ENCODE measurements at places on chromosomes 11 and 22.

GRCh38 chr11:11978792-11979487, 29.5 kb downstream of the DKK3 start:
- DNase-seq = no peak

DNA sequence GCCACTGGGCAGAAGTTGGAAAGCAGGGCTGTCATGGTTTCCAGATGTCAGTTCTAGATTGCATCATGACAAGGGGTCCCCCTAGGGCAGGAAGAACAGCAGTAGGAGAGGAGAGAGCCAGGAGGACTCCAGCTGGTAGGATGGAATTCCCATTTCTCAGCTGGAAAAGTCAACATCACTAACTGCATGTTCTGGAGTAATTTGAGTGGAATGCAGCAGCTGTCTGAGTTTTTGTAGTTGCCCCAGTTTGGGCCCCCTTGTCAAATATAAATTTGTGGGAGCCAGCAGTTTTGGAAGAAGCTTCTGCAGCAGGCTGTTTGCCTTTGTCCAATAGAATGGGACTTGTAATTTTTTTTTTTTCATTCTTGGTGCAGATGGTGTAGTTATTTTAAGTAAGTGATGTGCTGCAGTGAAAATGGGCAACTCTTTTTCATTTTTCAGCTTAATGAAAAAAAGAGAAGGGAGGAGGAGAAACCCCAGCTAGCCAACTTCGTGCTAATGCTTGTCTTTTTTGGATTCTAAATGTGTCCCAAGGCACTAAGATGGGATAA, 86.9 kb downstream of the LDLRAD3 start:
- DNase-seq = no peak

GRCh38 chr22:44037519-44038375, 13.6 kb downstream of the PARVB start:
- peak; percentile 60 for DNase-seq

GRCh38 chr11:13269775-13270174, 7.8 kb upstream of the BMAL1 start:
- DNase-seq = no peak

GRCh38 chr11:128908391-128909246, 17.5 kb downstream of the KCNJ5 start:
- DNase-seq = peak; percentile 63

DNA sequence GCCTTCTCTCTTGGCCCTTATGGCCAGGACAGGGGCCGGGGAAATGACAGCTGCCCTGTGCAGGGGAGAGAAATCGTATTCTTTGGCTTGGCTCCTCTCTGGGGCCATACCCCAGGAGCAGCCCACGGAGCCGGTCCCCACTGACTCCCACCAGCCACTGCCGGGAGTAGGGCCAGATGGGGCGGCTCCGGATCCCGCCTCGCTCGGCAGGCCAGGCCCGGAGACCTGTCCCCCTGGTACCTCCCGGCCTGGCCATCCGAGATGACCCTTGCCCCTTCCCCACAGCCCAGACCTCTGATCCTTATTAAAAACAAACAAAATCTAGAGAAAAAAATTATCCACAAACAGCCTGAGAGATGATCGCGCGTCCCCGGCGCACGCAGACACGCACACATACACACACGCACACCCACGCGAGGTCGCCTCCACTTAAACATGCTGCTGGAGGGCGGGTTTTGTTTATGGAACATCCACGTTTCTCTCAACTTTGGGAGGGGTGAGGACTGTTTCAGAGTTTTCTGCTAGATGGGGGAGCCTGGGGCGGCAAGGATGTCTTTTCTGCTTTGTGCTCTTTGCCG, 59.1 kb downstream of the IGLL1 start:
- DNase-seq = no peak

DNA sequence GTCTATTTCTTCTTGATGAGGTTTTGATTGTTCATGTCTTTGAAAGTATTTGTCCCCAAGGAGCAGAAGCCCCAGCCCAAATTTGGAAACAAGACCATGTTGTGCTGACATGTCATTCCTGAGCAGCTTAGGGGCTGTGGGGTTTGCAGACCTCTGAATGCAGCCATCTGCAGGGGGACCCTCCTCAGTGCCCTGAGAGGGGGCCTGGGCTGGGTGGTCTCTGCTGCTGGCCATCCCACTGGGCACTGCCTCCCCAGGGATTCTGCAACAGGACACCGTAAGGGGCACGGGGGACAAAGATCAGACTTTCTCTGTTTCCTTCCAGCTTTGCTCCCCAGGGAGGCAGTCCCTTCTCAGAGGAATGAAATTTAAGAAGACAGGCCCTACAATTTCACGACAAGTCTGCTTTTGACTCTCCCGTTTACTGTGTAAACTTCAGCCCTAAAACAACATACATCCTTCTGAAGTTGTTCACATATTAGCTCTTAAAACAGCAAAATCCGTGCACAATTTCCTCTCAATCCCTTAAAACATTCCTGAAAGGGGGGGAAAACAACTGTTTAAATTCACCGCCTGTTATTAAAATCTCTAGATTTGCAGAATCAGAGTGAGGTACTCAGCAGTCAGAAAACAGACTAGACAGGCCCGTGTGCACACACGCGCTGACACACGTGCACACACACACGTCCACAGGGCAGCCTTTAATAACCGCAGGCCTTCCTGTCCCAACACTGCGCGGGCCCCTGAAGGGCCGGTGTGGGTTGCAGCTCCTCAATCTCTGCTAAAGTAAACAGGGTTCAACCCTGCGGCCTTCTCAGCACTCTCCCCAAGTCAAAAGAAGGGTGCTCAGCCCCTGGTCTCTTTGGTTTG, 109.8 kb downstream of the KCNQ1 start:
- DNase-seq = no peak

DNA sequence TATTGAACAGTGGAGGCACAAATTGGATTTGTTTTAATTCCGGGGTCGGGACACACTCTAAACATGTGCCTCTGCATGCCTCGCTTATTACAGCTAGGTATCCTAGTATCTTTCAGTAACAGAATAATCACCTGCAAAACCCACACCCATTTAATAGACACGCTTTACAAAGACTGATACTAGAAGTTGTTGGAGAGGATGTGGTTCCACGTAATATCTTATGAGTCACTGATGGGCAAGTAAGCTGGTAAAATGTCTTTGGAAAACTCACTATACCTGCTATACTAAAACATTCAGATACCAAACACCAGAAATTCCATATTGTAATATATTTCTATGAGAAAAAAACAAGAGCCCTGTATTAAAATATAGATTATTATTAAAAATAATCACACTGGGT, 84.0 kb downstream of the GGTLC2 start:
- DNase-seq = no peak

- DNase-seq = no peak
These were observed 33.1 kb downstream of the C11orf58 start for GRCh38 chr11:16771350-16772140.

- DNase-seq = no peak
These were observed 37.2 kb downstream of the TP53I11 start for GRCh38 chr11:44913502-44913901.

DNA sequence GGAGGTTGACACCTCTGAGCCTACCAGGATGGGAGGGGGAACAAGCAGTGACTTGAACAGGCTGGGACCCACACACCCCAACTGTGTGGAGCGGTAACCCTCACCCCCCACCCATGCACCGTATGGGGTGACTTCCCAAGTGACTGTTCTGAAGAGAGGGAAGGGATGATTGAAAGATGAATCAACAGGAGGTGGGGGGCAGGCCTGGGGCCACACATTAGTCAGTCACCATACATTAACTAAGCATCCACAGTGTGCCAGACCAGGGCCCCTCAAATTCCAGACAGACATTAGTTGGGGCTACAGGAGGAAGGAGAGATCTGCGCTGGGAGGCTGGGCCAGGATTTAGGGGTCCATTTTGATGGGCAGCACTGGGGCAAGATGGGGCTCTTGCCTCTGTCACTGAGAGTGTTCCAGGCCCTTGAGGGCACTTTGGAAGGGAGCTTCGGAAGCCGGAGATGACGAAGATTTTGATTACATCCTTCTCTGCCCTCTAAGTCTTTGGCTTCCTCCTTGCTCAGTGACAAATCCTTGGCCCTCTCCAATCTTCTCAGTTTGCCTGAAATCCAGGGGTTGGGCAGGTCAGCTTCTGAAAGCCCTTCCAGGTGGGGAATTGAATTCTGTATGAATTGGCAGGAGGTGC, 966 bp downstream of the SMTN start:
- no peak for DNase-seq

DNA sequence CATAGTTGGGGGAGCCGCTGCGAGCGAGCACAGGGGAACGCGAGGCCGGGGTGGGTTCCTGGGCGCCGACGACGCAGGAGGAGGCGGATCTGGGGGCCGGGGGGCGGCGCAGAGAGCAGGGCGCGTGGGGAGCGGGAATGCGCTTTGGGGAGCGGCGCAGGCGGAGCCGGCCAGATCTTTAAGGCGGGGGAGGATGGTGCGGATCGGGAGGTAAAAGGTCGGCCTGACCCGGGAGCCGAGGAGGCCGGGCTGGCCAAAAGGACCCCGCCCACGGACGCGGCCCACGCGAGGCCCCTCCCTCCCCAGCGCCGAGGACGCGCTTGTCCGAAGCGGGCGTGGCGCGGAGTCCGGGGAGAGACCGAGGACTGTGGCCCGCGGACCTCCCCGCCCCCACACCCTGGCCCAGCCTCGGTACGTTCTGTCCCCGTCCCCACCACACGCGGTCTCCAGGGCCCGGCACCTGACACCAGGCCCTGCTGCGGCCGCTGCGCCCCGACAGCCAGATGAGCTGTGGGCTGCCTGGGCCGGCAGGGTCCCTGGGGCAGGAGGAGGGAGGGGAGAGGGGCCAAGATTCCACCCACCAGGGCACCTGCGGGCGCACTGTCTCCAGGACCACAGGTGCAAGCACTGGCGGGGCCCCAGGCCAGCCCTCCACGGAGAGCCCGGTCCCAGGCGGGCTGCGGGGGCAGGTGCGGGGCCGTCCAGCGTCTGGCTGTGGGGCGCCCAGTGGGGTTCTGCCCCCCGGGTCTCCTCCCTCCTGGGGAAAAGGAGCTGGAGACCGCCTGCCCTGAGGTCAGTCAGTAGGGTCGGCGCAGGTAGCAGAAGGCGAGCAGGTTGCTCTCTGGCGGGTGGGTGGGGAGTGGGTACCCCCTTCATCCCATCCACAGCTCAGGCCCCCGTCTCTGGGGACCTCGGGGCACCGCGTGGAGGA, 10.9 kb downstream of the PIM3 start:
- DNase-seq = peak; percentile 83

GRCh38 chr11:110251836-110252235, 44.6 kb downstream of the RDX start:
- peak; percentile 29 for DNase-seq

DNA sequence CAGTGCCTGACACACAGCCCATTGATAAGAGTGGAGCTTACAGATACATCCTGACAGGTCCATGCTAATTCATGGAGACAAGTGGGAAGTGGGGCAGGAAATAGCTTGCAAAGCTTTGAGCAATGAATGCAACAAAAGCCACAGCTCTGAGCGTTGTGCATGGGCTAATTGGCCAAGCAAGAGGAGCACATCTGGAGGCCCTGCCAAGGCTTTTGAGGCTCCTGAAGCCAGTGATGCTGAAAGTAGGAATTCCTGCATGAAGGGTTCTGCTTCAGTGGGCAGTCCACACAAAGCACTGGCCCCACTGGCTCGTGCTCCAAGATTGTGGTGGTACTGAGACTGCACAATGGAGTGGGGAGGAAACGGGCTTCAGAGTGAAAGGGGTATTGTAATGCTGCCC, 103.8 kb upstream of the CSNK2A3 start:
- no peak for DNase-seq

DNA sequence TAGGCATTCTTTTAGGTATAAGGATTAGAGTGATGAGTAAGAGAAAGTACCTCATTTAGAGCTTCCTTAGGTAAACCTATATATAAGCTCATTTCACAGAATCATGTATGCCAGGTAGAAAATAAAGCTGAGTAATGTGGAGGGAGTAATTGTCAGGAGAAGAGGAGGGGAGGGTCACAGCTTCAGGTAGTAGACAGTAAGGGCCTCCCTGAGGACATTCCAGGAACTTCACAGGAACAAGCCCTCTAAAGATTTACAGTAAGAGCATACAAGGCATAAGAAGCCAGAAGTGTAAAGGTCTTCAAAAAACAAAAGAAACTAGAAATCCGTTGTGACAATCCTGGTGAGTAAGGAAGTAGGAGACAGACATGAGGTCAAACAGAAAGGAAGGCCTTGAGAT, 57.6 kb downstream of the USP47 start:
- no peak for DNase-seq

- no peak for DNase-seq
These were observed 76.9 kb downstream of the KCNJ1 start for GRCh38 chr11:128790196-128790595.

DNA sequence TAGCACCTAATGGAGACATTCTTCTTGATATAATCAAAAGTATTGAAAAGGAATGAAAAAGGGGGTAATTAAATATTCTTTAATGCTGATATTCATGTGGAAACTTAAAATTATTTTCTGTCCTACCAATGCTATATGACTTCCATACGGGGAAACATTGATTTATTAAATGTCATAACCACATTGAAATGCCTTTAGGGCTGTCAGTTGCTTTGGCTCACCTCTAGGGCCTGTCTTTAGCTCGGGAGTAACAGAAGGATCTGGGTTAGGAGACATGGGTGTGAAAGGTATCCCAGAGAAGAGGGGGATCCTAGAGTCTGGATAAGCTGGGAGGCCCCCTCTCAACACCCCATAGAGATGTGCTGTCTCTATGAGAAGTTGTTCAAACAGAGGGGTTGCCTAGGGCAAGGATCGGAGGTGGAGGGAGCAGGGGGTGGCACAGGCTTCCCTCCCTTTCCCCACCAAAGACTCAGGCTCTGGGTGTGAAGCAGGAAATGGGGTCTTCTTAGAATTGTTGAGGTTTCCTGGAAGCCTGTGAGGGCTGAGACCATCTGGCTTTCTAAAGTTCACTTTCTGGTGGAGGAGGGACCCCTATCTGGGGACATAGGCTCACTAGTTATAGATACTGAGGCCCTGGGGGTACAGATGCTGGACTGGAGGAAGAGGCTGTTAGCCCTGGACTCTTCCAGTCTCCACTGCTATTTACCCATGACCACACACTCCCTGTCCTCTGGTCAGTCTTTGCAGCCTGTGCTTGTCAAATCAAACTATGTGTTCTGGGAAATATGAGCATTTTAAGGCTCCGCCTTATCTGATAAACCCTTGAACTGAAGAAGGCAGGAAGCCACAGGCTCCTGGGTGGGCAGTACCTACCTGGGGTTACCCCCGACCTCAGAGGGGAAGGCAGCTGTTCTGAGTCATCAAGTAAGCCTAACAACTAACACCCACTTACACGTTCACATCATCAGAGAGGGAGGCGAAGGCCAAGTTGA, 55.8 kb upstream of the RRAS2 start:
- no peak for DNase-seq

- DNase-seq = peak; percentile 63
These were observed 64.7 kb upstream of the ASPHD2 start for GRCh38 chr22:26364066-26365015.

GRCh38 chr11:110710628-110711381, 1.4 kb downstream of the ARHGAP20 start:
- DNase-seq = no peak

DNA sequence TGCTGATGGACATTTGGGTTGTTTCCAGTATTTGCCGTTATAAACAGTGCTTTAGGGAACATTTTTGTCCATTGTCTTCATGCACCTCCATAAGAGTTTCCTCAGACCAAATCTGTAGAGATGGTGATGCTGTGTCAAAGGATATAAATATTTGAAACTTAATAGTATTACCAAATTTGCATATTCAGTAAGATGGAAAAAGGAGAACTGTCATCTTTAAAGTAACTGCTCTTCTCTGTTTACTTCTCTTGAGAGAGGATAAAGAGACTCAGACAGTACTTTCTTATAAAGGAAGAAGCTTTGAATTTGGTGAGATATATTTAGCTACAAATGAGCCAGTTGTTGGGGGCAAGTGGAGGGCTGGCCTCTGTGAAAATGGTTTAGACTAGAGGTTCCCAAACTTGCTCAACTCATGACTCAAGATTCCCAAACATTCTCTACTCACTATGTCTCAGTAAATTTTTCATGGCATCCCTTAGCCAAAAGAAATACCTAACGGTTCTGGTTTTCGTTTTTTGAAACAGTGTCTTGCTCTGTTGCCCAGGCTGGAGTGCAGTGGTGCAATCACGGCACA, 26.2 kb downstream of the SHISA8 start:
- no peak for DNase-seq

Measured in LoVo (cell line).